ENCODE measurements at places on chromosomes 16 and 17.
A peak's percentile ranks its signal among the peaks of the same experiment; 100 is the strongest.

- peak; percentile 94 for DNase-seq
These were observed 5.2 kb downstream of the CCR7 start for GRCh38 chr17:40559954-40560591.

DNA sequence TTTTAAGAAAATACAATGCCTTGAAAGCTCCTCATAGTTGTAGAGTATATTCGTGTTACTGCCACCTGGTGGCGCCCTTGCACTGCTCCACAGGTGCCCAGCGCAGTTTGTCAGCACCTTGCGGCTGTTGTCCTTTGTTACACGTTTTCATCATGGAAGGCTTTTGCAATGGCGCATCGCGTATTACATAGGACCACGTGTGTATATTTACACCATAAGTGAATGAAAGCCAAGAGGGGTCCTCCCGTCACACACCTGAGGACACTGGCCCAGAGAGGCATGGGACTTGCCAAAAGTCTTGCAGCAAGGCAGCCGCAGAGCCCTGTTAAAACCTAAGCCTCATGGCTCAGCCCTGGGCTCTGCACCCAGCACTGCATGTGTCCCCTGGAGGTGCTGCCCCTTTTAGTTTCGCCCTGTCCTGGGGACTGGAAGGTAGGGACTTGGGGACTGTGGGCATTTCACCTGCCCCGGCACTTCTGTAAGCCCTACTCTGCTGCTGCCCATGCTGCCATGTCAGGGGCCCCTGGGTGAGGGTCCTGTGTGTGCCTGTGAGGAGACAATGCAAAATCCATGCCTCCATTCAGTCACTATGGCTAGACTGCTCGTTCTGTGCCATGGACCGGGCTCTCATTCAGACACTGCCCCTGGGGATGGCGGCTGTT is 24.3 kb downstream of the POLR3E start:
- peak; percentile 85 for DNase-seq

- DNase-seq = no peak
These were observed 267.1 kb upstream of the ASIC2 start for GRCh38 chr17:33560165-33560564.

- no peak for DNase-seq
These were observed 121.0 kb upstream of the ADAMTS18 start for GRCh38 chr16:77555791-77556190.

GRCh38 chr16:82793528-82794245 is 166.9 kb downstream of the CDH13 start:
- DNase-seq = no peak
